NCI-H1694 (cell line): ENCODE measurements at places on chromosomes 5 and 9.

DNA sequence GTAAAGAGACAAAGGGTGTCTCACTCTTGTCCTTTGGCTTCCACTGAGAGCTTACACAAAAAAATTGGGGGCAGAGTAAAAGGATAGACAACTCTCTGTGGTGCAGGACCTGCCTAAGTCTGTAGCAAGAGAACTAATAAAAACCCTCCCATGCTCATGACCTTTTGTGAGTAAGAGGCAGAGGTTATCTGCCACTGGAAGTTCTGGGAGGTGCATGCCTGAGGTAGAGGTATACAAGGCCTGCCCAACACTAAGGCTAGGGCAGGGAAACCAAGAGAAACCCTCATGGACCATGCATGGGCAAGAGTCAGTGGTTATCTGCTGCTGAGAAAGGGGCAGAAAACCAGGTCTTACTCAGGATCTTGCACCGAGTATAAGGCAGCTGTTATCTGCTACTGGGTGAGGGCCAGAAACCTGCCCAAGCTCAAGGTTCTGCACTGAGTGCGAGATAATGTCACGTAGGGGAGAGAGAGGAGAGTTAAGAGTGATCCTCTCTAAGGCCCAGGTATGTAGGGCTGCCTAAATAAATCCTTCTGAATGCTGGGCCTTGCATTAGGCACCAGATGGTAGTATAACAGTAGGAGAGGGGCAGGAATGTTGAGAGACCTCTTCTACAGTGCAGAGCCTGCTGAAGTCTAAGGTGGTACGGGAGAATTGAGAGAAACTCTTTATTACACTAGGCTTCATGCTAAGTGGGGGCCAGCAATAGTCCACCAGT is 143.4 kb downstream of the MACROH2A1 start:
- no peak for DNase-seq

DNA sequence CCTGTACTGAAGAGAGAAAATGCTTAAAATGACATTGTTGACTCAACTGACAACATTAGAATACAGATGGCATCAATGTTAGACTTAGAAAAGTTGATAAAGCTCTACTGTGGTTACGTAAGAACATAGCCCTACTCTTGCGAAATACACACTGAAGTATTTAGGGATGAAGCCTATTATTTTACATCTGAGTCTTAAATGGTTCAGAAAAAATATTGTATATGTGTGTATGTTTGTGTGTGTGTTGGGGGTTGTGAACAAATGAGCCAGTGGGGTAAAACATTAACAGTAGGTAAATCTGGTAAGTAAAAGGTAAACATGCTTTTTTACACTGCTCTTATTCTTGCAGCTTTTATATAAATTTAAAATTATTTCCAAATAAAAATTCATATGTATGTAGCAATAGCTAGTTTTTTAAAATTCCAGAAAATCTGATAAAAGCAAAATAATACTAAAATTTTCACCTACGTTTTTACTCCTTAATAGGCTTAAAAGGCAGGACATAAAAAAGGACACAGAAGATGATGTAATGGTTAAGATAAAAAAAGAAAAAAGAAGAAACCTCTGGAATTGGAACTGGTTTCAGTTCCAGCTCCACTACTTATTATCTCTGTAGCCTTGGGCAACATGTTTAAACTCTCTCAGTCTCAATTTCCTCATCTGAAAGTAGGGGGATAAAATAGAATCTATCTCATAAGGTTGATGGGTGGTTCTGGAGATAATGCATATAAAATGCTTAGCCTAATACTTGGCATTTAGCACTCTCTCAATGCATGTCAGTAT is 44.3 kb downstream of the GARNL3 start:
- DNase-seq, result no peak

GRCh38 chr9:129359916-129360536 is 182.0 kb upstream of the IER5L start:
- DNase-seq, result no peak

GRCh38 chr5:107564931-107565372 is 105.8 kb downstream of the EFNA5 start:
- no peak for DNase-seq

DNA sequence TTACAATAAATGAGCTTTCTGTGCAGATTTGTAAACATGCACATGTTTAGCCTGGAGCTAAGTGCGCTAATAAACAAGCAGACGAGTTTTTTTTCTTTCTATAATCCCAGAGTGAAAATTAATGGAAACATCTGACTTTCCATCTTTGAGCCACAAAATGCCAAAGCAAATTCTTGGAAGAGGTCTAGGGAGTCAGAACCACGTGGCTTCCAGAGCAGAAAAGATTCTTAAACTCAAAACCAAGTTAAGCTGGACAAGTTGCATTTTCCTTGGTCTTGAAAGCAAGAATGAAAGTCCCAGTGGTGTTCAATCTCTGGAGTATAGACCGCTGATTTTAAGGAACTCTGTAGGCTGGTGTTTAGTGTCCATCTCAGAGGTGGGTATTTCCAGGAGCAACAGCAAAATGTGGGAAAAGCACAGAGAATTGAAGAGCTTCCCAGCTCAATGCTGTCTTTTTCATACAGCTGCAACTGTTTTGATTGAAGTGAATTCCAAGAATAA is 71.4 kb downstream of the MYO10 start:
- no peak for DNase-seq

DNA sequence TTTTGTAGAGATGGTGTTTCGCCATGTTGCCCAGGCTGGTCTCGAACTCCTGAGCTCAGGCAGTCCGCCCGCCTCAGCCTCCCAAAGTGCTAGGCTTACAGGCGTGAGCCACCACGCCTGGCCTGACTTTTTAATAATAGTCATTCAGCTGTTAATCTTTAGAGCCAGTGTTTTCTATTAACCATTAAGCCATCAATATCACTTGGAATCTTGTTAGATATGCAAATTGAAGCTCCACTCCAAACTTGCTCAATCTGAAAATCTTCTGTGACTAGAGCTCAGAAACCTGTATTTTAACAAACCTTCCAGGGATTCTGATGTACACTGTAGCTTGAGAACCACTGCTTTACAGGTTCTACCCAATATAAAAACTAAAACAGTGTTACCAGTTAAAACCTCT is 113.5 kb downstream of the CDC42SE2 start:
- no peak for DNase-seq

DNA sequence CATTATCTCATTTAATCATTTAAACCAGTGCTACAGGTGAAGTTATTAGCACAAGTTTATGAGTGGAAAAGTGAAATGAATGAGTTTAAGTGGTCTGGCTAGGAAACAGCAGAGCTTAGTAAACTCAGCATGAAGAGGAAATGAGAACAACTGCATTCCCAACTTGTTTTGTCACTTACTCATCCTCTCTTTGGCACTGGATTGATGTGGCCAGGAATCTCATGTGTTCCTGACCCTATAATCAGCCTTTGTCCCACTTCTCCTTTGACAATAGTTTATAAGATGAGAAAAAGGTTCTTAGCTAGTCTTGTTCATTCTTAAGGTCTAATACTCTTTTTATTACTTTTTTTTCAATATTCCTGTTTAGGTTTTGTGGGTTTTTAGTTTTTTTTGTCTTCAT is 559.2 kb upstream of the TLE4 start:
- DNase-seq, result no peak

DNA sequence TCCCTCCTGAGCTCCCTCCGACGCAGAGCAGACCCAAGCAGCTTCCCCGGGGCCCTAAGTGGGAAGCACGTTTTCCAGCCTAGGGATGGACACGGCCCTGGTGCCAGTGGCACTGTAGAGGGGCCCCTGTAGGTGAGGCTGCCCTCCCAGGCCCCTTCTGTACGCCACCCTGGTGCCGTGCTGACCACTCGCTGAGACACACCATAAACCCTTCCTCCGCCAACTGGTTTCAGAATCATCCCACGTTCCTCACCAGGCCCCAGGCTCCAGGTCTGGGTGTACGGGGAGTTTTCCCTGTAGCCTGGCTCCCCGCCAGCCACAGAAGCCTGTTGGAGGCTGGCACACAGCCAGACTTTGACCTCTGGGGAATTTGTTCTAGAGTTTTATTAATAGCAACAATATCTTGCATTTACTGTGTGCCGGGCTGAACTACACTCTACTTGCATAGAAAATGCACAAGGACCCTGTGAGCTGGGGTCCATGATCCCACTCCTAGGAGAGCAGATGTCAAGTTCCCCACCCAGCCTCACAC is 18.2 kb upstream of the WDR38 start:
- DNase-seq, result peak; percentile 82

DNA sequence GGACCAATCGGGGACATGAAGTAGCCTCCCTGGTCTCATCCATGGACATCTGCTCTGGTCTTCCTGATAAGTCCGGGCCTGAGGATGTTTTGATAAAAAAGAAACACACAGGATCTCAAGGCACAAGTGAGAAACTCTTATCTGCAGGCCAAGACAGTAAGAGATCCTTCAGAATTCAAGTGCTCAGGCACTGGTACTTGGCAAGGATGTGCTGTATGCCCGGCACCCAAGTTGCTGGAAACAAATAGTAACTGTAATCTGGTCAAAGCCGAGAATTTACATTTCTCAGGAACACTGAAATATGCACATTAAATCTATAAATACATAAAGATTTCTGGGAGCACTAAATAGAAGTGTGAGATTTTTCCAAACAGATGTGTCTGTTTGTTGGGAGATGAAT is 165.7 kb downstream of the SPOCK1 start:
- DNase-seq, result no peak

DNA sequence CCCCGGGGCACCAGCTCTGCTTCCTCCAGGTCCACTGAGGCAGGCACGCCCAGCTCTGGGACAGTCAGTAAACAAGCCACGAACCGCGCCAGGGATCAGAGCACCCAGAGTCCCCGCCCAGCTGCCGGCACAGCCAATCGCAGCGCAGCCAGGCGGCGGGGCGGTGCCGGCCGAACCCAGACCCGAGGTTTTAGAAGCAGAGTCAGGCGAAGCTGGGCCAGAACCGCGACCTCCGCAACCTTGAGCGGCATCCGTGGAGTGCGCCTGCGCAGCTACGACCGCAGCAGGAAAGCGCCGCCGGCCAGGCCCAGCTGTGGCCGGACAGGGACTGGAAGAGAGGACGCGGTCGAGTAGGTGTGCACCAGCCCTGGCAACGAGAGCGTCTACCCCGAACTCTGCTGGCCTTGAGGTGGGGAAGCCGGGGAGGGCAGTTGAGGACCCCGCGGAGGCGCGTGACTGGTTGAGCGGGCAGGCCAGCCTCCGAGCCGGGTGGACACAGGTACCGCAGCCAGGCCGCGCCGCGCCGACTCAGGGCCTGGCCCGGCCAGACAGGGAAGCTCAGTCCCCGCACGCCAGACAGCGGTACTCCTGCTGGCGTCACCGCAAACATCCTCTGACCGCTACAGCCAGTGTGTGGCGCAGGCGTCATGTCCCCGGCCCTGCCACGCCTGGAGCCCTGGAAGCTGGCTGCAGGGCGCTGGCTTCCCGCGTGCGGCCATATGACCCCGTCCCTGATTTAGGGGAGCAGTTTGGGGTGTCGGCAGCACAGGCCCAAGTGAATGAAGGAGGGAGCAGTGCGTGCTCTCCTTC is at the start of gene CTSL:
CTSL (plus strand) TSS at position 220 of the 810 bp plus-strand sequence. CDS start 1,485 bp downstream, outside the sequence.
- DNase-seq, result no peak

DNA sequence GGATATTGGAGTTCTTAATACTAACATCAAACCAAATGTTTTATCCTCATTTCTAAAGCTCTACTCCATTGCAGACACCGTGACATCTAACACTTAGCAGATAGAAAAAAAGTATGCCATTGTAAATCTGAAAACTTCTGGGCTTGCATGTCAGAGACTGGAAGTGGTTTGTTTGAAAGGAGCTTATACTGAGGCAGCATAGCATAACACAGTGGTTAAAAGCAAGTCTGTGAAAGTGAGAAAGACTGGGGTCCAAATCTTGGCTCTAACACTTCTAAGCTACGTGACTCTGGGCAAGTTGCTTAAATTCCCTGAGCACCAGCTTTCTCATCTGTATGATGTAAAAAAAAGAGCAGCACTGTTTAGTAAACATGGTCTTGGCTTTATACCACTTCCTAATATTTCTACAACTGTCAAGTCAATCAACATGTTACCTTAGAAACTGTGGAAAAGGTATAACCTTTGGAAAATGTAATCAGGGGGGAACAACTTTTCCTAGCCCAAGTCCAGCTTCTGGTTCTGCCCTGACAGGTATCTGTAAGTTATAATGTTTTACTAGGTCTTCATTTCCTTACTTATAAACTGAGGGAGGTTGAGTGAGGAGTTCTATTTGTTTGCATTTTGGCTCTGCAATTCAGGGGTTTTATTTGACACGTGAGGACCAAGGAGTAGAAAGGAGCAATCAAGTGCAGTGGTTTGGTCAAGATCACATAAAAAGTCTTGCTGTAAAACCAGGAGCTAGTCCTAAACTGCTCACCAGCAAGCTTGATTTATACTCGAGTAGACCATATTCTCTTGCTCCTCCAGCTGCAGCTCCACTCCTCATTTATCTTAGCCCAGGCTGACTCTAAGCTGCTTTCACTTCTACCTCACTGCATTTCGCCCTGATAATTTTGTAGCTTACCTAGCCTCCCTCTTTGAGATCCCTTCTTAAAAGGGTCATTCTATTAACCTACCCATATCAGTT is 541.0 kb downstream of the RAB3C start:
- DNase-seq, result no peak

DNA sequence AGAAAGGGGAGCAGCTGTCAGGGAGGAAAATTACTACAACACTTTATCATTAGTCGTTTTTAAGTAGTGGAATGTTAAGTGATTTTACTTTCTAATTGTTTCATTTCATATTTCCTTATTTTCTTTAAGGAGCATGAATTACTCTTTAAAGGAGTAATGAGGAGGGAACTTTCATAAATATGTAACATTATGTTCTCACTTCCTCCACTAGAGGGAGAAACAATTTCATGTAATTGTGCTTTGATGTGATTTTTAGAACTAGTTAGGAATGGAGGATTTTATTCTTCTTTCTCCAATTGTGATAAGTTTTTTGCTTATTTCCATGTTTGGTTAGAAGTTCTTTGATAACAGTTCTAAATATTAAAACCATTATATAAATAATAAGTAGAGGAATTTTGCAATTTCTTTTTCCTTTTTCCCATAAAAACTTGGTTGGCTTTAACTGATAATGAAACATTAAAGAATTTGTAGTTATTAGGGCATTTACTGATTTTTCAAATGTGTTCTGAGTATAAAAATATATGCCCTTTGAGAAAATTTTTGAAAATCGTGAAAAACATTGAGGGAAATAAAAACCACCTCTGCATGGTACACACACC is 25.6 kb downstream of the CEP78 start:
- peak; percentile 44 for DNase-seq

DNA sequence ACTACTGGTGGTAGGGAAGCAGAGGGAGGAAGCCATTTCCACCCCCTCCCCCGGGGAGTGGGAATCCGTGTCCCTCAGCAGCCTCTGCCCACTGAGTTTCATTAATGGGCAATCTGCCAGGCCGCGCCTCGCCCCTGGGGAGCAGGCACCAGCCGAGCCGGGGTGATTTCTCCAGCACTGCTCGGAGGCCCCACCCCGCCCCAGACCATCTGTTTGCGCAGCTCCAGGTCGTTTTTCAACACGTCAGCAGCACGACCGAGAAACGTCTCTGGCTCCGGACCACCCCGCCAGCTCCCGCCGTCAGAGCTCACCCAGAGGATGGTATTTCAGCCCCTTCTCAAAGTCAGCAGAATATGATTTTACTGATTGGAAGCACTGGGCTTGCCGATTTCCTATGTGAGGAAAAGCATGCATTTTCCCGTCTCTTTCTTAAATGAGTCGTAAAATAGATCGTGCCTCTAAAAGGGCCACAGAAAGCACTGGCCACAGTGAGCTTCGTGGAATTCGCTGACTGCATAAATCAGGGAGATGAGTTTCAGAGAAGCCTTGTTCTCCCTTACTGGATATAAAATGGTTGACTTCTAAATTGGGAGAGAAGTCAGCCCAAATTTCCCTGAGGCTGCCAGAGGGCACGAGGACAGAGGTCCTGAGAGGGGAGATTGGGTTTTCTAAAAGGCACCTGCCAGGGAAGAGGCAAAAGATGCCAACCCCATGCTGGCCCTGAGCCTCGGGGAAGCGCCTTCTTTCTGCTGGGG is 47.0 kb downstream of the OLFM1 start:
- peak; percentile 43 for DNase-seq
